ENCODE measurements at places on chromosomes 11 and 22.

DNA sequence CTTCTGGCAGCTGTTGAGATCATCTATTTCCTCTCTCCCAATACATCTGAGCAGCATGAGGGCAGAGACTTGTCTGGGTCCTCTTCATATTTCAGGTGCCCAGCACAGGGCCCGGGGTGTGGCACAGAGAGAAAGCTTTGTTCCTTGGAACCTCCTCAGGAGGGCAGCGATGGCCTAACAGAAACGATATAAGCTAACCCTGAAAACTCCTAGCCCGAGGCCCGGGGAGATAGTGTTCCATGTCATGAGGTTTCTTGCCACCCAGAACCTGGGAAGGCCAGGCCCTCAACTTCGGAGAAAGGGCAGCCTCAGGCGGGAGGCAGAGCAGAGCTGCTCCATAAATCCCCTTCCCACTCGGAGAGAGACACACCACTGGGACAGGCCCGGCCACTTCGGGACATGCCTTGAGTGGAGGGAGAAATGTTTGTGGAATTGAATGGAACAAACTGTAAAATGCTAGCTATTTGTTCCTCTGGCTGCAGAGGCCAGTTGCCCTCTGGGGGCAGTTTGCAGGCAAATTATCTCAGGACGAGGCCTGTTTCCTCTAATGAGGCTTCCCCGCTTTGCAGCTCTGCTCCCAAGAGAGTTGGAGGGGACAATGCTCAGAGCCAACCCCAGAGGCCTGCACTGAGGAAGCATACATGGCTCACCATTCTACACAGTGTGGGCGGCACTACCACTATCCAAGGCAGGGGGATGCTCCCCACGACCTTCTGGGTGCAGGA, 11.6 kb downstream of the ARRB1 start:
- DNase-seq: no peak

DNA sequence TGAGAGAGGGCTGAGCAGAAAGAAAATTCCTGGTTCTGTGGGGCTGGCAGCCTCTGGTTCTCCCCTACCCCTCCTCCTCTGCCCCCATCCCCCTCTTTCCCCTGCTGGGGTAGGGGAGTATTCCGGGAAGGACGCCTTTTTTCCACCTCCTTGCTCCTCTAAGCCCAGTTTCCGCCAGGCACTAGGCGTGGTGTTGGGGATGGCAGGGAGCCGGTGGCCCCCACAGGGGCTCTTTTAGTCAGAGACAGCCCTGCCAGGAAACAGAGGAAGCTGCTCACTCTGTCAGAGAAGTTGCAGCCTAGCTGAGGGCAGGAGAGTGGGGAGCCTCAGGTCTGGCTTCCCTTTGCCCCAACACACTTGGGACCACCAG, 15.6 kb upstream of the ARHGEF17 start:
- no peak for DNase-seq

GRCh38 chr11:2461253-2461955, 16.6 kb downstream of the KCNQ1 start:
- no peak for DNase-seq

DNA sequence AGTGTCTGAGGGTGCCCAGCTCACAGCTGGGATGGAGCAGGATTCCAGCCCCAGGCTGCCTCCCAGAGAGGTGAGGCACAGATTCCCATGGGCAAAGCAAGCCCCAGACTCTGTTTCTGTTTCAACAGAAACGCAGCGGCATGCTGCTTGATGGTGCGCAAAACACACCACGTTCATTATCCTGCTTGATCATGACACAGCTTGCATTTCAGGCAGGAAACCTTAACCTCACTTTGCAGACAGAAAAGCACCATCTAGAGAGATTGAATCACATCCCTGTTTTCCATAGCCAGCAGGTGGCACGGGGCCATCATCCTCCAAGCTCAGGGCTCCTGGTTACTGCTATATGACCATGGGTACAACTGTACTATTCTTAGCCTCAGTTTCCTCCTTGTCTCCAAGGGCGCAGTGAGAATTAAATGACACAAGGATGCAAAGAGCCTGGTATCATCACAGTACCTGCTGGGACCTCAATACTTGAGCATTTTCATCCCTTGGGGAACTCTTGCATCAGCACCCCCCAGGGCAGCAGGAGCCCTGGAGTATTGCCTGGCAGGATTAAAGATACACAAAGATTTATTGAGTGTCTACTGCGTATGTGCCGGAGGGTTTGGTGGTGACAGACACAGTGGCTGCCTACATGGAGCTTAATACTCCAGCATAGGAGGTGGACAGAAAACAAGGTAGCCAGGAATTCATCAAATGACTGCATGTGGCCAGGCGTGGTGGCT, 110.0 kb downstream of the TP53I11 start:
- no peak for DNase-seq

DNA sequence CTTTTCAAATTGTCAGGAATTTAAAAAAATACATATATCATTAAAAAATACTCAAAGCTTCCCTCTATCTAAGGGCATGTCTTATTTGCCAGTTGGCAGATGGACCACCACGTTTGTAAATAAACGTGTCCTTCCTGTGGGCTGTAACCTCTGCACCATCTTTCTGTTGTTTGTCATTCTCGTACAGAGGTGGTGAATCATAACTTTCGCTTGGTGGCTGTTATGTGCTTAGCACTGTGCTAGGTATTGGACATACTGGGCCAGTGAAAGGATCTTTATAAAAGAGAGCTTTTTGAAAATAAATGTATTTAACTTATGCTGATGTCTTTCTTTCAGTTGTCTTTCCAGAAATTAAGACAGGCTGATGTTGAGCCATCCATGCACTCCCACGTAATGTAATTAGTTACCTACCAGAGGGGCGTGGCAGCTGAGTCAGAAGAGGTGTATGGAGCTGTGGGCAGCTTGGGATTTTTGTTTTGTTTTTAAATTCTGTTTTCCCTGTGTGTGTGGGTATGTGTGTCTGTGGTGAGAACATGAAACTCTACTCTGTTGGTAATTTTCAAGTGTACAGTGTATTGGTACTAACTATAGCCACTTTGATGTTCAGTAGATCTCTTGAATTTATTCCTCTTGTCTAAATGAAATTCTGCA, 62.7 kb downstream of the TECTA start:
- DNase-seq: no peak

GRCh38 chr11:1224491-1225385, 1.9 kb downstream of the MUC5B start:
- DNase-seq: no peak

DNA sequence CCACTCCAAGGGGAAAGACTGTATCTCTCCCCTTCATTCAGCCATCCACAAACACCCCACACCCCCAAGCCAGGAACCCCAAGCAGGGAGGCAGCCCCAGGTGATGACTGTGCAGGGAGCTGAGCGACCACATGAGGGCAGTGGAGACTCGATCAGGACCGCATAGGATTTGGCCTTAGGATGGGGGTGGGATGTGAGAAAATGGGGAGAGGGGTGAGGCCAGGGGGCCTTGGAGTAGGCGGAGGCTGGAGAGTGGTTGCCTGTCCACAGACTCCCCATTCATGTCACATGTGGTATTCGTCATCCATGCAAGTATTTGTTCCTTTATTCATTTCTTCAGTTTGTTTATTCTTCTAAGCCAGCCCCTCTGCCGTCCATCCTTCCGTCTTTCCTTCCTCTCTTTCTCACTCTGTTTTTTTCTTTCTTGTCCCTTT, 2.7 kb upstream of the RHOD start:
- no peak for DNase-seq

DNA sequence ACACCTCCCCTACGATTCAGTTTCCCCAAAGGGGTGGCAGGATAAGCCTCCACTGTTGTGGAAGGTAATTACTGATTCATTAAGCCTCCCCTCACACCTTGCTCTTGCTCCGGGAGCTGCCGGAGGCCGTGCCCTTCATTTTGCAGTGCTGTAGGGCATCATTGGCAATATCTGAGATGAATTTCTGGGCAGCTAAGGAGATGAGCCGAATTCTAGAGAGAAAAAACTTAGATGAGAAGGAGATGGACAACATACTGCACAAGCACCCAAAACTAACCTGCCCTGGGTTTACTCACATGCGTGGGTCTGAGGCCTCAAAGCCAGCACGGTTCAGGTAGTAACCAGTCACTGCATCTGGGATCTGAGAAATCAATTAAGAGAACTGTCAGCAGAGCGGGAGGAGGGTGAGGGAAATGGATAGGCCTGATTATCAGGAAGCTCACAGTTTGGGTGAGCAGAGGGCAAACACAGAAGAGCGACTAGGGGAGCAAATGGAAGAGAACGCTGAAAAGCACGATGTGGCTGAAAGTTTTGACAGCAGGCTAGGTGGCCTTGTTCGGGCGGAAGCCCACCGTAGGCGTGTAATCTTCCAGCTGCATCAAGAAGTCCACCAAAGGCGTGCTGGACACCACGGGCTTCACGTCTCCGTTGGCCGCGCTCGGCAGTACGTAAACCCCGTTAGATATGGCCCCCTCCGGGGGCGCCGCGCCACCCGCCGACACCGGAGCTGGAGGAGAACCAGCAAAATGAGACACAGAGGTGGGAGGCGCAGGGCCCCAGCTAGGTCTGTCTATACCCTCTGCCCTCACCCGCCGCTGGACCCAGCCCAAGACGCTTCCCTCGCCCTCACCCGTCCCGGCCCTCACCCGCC, 689 bp downstream of the TAF10 start:
- DNase-seq: peak; percentile 54

DNA sequence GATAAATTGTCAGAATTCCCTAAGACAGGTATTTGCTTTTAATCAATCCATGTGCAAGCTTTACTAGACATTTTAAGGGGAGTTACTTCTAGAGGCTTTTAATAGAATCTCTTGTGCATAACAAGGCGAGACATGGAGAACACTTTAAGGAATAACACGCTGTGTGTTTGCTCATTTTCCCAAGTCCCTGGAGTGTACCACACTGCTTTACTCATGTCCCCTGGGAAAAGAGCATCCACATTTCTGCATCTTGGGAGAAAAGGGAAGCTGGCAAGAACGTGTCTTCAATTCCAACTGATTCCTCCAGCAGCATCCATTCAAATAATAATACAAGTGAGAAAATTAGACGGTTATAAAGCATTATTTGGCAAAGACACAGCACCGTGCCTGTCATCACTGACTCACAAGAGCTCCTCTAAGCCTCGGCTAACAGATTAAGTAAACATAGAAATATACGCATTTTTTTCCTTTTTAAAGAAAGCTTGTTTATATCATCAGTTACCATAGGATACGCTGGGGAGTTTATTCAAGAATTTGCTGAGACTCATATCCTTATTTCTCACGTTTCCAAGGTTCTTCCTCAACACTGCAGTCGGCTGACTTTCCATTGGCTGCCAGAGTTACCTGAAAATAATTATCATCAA, 121.5 kb downstream of the CD44 start:
- no peak for DNase-seq

DNA sequence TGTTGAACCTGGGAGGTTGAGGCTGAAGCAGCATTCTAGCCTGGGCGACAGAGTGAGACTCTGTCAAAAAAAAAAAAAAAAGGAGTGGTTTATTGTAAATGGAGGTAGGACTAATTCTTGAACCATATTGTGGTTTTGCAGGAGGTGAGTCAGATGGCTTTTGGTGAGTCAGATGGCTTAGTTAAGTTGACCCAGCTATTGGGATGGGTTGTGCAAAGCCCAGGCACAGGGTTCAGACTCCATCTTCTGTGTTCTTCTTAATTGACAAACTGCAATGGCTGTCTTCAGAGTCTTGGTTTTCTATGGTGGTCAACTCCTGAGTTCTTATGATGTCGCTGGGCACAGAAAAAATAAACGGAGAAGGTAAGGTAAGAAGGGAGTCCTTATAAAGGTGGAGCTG, 182.7 kb downstream of the ADAMTS15 start:
- no peak for DNase-seq

DNA sequence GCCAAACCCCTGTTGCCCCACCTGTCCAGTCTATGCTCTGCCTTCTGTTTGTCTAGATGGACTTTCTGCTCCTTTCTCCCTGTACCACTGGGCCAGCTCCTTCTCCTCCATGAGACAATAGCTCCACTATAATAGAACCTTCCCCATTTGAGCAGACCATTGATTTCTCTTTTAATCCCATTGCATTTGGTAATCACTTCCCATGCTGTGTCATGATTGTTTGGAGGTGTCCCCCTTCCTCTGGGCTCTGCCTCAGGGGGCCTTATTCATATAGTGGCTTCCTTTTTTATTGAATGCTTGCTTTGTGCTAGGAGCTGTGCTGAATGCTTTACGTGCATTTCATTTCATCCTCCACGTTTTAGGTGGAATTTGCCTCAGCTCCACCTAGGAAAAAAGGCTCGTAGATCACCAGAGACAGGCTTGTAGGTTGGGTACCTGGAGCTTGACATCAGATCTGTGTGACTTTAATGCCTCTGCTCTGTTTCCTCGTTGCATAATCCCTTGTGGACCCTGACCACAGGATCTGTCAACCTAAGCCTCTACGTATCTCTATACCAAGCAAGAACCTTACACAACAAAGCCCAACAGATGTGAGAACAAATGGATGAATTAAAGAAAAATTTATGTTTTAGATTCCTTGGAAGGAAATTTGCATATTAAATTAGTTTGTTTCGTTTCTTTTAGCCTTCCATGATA, 106.2 kb upstream of the RASSF10 start:
- no peak for DNase-seq

DNA sequence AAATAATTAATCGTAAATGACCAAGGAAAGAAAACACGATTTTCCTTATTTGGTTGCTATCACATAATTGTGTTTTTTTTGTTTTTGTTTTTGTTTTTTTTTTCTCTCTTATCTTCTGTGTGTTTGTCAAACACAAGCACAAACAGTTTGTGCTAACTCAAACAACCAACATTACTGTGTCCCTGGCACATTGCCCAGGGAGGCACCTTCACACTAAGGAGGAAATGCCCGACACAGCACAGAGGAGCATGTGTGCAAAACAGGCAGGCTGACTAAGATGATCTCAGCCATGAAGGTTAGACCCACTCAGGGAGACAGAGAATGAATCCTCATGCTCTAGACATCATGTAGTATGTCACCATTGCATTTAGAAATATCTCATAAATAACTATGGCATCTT, 130.1 kb downstream of the SOX6 start:
- DNase-seq: no peak

GRCh38 chr22:29009148-29009547, 52.5 kb downstream of the C22orf31 start:
- DNase-seq: no peak

DNA sequence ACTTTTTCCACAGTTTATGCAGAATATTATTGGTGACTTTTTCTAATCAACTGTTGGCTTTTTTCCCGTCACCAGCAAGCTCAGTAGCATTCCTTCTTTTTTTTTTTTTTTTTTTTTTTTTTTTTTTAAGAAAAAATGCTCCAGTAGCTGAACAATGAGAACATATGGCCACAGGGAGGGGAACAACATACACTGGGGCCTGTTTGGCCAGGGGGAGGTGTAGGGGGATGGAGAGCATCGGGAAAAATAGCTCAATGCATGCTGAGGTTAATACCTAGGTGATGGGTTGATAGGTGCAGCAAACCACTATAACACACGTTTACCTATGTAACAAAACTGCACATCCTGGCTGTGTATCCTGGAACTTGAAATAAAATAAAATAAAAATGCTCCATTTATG, 82.5 kb downstream of the ARHGAP42 start:
- no peak for DNase-seq

DNA sequence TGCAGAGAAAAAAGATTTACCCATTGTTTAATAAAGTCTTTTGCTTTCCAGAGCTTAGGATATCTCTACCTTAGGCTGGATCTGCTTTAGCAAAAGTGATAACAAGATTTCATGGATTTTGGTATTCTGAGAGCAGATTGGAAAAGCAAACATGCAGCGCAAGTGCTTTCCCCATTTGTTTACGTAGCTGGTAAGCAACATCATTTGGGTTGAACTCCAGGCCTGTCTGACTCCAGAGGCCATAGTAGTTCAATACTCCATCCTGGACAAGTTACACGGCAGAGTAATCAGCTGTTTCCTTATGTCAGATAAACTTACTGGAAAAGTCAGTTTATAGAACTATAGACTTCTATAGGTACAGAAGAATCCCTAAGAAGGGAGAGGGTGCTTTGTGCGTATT, 40.6 kb upstream of the TNRC6B start:
- no peak for DNase-seq
